ENCODE measurements at places on chromosomes 1 and 21.

DNA sequence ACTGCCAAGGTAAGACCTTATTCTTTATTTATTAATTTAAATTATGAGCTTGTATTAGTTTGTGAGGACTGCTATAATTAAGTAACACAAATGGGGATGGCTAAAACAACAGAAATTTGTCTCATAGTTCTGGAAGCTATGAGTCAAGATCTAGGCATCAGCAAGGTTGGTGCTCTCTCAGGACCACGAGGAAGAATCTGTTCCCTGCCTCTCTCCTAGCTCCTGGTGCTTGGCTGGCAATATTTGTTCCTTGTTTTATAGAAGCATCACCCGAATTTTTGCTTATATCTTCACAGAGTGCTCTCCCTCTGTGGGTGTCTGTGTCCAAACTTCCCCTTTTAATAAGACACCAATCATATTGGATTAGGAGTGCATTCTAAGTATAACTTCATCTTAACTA is 41.4 kb upstream of the CCDC190 start:
- DNase-seq, result peak; percentile 50

- peak; percentile 33 for DNase-seq
Observed at GRCh38 chr1:245448975-245449431, 294.2 kb downstream of the KIF26B start.

DNA sequence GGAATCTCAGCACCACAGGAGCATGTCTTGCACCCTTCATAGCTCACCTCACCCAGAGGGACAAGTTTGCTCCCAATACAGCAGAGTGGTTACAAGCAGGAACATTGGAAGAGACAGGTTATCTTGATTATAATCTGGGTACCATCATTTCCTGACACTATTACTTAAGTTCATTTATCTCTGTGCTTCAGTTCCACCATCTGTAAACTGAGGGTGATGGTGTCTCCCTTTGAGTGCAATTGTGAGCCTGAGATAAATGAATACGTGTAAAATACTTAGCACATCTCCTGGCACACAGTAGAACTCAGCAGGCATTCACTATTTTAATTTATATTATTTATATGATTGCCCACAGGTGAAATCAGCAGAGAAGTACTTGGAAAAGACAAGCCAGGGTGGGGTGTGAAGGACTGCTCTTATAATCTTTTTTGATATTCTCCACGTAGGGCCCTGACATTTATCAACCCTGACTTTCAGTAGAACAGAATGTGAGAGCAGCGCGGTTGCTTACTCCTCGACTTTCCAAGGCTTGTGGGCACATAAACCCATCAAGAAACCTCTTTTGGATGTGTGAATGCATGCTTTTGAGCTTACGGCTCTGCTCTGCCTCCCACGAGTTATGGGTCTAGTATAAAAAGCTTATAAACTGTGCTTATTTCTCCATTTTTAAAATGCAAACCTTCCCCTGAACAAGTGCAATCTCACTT is 34.9 kb downstream of the DUSP10 start:
- DNase-seq, result no peak

GRCh38 chr1:100575406-100575805 is 37.5 kb downstream of the GPR88 start:
- no peak for DNase-seq

DNA sequence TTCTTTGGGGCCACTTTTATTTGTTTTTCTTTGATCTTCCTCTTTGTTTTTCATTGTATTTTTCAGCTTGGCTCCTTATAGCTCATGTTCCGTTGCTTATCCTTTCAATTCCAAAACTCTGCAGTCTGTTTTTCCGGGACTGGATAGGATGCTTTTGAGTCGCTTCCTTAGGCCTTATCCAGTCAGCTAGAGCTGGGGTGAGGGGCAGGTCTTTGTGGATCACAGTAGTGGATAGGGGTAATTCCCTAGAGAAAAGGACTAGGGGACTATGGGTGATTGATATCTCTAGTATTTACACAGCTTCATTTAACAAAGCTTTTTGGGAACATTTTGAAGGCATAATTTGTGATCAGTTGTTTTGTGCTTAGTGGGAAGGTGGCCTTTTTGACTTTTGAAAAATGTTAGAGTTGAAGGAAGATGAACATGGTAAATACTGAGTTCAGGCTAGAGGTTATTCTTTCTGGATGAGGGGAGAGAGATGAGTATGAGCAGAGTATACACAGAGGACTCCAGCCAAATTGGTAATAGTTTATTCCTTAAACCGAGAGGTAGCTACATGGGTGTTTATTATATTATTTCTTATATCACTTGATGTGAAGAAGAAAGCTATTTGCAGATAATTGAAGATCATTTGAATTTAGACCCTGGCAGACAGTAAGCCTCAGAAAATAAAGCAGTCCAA is 22.5 kb downstream of the CEP350 start:
- no peak for DNase-seq

GRCh38 chr1:54137534-54138061 is 15.2 kb downstream of the CDCP2 start:
- DNase-seq, result peak; percentile 56

DNA sequence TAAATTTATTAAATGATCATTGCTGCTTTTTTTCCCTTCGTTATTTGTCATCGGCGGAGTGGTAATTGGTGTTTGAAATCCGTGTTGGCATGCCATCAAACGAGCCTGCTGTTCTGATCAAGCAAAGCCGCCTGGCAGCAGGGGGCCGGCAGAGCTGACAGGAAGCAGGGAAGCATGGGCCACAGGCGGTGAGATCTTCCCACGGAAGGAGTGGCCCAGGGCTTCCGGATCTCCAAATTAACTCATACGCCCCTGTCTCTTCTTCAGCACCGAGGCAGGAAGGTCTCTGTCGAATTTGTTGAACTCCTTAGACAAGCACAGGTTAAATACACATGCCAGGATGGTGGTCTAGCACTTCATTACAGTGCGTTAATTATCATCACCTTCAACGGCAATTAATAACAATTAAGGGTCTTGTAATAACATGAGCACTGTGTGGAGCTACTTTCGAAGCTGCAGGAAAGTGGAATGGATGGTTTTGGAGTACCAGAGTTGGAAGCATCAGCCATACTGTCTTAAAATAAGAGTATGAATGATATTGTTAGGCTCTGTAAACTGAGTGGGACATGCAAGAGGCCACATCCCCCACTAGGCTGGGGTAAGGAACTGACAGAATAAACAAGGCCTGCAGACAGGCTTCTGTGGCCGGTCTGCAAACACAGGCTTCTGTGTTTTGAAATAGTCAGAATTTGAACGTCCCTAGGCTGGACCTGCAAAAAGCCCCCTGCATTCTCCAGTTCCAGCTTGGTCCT is 199.4 kb upstream of the DAB1 start:
- peak; percentile 79 for DNase-seq

DNA sequence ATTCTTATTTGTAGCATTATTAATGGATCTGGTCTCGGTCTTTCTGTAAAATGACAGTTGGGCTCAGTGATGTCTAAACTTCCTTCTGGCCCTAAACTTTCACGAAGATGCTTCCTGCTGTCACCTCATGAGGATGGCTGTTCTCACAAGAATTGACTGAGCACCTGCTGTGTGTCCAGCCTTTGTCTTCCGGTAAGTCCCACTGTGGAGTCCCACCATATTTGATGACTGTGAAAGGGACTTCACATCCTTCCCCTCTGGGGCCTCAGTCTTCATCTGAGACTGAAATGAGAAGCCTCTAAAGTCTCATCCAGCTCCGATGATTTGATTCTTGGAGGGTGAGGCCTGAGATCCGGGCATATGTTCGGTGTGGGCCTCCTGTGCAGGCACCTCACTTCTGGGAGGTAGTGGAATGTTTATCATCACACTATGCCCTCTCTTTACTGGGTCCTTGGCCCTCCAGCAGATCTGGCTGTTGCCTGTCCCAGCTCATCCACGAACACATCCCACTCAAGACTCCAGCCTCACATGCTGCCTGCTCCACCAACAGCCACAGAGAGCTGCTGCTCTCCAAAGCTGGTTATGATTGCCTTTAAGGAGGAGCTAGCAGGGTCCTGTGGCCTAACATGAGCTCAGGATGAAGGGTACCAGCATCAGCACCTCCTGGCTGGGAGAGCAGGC is 95.8 kb downstream of the KCNN3 start:
- DNase-seq, result no peak

GRCh38 chr1:69639159-69639558 is 71.4 kb downstream of the LRRC7 start:
- DNase-seq, result no peak

DNA sequence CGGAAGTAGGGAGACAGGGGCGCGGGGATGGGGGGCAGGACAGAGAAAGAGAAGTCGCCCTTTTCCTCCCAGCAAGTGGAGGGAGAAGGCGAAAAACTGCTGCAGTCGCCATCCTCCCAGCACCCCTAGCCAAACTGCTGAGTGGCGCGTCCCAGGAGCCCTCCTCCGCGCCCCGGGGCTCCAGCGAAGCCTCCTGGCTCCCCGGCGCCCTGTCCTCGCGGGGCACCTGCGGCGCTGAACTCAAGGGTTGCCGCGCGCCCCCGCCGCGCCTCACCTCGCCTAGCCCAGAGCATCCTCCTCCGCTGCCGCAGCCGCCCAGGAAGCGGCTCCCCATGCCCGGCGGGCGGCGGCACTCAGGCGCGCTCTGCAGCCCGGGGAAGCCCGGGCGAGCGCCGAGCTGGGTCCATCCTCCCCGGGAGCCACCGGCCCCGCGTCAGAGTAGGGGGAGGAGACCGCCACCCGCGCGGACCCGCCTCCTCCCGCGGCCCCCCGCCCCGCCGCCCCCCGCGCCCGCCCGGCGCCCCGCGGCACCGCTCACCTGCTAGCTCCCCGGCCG is at the start of gene DAB1:
DAB1 (minus strand) TSS at position 405 of the 556 bp plus-strand sequence. CDS start 133,030 bp downstream, outside the sequence.
- peak; percentile 62 for DNase-seq

- DNase-seq, result peak; percentile 97
Observed at GRCh38 chr1:10694633-10695627, 101.5 kb downstream of the CASZ1 start.

GRCh38 chr1:237383791-237384190 is 341.8 kb downstream of the RYR2 start:
- peak; percentile 49 for DNase-seq

- DNase-seq, result no peak
Observed at GRCh38 chr1:82830690-82831380, 1030.1 kb downstream of the ADGRL2 start.

DNA sequence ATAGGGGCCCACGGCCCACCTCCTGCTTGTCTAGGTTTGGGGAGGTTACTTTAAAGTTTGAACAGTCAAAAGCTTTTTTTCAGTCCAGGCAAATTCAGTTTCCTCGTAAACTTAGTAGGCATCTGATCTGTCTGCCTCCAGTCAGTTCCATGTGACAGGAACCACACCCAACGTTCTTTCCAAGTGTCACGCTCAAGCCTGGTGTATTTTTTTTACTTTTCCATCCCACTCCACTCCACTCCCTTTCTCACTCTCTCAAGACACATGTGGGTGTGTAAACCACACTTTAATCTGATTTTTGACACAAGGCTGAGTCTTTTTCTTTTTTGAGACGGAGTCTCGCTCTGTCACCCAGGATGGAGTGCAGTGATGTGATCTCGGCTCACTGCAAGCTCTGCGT is 60.3 kb upstream of the GPR153 start:
- peak; percentile 32 for DNase-seq

GRCh38 chr1:208170252-208170651 is 73.9 kb downstream of the PLXNA2 start:
- DNase-seq, result no peak

DNA sequence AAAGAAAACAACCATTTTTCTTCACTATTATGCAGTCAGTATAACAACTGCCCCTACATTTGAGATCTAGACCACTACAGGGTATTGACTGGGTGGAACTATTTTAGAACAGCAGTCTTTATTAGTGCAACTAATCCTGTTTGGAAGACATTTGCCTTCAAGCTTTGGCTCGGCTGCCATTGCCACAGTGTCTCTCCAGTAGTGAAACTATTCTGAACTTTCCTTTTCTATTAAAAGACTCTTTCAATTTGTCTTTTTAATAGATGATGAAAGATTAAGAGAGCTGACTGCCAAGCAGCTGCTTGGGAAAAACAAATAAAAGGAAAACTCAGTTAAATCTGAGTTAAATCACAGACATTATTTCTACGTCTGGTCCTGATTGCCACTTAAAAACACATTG is 49.3 kb downstream of the LPGAT1 start:
- DNase-seq, result peak; percentile 8

- DNase-seq, result peak; percentile 86
Observed at GRCh38 chr1:183841950-183842794, 37.3 kb downstream of the RGL1 start.

DNA sequence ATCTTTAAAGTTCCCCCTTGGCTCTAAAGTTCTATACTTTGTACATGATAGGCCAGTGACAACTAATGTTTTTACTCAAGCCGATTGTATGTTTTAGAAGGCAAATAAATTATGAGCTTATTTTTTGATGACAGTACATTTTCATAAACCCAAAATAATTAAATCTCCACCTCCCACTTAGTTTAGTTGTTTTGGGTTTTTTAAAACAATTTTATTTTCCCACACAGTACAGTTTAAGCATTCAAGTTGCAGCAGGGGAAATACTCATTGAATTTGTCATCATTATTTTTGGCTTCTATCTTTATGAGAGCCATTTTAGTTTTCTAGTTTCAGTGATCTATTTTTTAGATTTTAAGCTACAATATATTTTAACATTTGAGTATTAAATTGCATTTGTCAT is 93.6 kb downstream of the OLFML2B start:
- DNase-seq, result peak; percentile 42

DNA sequence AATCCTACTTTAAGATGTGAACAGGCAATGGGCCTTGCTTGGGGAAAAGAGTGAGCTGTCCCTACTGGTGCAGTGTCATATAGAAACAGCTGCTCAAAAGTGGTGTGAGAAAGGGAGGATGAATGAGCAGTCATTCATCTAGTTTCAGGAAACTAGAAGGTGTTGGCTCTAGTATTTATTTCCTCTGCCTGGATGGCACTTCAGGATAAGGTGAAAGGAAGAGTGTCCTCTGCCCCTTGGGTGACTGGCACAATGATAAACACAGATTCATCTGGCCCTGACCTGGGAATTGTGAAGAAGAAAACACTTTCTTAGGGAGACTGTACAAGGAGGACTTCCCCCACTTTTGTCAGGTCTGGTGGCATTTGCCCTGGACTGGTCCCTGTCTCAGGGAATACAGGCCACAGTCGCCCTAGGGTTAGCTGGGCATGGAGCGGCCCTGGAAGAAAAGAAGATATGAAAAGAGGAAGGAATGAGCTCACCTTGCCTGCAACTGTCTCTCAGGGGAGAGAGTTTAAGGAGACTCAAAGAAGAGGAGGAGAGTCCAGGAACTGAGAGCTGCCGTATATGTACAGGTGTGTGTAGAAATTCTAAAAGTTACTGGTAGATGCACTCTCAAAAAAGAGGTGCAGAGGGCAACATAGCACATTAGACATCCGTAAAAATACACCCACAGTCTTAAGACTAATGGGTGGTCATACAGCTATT is 13.8 kb upstream of the NMNAT2 start:
- DNase-seq, result no peak

DNA sequence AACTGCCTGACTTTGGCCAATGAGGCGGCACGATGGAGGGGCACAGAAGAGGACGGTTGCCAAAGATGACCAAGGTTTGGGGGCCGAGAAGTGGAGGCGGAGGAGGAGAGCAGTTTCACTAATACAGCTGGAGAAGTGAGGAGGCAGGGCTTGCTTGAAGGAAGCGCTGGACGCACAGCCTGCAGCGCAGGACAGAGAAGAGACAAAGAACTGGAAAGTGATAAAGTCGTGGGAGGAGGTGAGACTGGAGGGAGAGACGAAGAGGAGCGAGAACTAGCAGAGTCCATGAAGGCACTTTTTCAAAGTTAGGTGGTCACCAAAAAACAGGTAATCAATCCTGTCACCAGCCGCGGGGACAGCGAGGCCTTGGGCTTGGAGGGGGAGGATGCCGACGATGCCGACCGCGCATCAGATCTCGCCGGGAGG is 771 bp downstream of the PACC1 start:
- DNase-seq, result peak; percentile 72

Data from AG20443 (cell line).